Spleen (tissue), 13 donors: ENCODE measurements at places on chromosomes 7 and 10. TPM values are rescaled to one million over a fixed set of nuclear protein-coding genes. Genes with fewer than 3 reads are reported as not detected.

DEPP1 gene
- total RNA-seq: 49.6 TPM

COL17A1 gene
- total RNA-seq: 1.8 TPM

DNA sequence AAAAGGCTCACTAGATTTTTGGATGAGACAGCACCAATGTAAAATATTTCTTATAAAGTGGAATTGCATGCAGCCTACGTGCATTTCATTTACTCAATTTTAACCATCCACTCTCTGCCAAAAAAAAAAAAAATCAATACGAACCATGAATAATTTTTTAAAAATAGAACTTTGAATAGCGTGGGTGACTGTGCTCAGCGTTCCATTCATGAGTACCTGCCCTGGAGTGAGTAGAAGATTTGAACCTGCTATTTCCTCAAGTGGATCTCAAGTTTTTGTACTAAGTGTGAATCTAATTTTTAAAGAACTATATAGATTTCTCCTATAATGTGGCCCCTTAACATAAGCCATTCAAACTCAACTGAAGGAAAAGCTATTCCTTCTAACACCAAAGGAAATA is 105.3 kb downstream of the ARHGAP12 start:
- no peak for DNase-seq

DNA sequence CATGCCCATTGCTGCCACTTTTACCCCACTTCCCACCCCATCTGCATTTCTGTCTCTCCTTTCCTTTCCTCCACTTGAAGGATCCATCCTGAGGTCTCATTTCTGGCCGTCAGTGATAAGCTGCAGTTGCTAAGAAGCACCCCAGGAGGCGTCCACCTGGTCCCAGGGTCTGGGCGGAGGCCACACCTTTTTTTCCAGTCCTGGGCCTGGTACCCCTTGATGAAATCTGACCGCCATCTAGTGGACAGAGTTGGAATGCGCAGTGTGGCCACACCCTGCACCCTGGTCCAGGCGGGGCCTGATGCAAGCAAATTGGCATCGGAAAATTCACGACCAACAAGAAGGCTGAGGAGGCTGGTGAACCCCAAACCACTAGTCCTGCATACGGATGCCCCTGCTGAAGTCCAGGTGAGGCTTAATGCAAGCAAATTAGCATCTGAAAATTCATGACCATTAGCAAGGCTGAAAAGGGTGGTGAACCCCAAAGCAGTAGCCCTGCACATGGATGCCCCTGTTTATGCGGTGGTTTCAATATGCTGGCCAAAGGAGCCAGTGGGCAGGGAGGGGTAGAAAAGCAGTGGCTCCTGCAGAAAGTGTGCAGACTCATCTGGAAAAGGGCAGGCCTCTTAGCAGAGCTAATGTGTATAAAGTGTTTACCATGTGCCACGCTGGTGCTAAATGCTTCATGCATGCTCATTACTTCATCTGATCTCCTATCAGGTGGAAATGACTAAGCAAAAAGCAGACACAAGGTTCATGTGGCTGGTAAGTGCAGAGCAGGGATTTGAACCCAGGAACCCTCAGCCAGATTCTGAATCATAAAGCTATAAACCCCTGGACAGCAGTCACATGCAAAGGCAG is 43.2 kb downstream of the GPAM start:
- DNase-seq: peak; percentile 84

DNA sequence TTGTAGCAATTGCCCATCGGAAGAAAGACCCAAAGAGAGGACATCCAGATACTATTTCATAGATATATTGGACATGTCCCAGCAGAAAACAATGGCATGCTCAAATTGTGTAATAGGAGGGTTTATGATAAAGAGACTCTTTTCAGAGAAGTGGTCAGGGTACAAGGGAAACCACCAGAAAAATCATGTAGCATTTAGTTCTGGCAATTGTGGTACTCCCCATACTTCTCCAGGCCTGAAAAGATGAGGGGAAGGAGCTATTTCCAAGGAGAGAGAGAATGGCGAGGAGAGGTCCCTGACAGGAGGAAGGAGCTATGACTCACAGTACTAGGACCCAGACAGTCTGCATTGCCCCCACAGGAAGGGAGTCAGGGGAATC is 68.4 kb upstream of the ADO start:
- no peak for DNase-seq

GRCh38 chr7:74010407-74010806 is 17.6 kb upstream of the ELN start:
- no peak for DNase-seq

DNA sequence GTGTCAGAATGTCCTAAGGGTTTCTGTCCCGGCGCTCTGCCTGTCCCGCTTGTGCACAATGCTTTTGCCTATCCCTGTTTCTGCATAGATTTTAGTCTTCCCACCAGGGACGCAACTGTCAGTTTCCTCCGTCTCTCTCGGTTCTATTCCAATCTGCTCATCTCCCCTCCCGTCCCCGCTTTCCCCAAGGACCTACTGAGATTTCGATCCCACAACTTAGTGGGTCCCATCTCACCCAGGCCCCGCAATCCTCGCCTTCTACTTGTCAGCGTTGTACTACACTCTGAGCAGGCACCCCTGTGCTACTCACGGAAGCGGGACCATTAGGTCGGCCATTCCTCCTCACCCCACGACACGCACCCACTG is 519 bp upstream of the ZNF655 start:
- no peak for DNase-seq

DNA sequence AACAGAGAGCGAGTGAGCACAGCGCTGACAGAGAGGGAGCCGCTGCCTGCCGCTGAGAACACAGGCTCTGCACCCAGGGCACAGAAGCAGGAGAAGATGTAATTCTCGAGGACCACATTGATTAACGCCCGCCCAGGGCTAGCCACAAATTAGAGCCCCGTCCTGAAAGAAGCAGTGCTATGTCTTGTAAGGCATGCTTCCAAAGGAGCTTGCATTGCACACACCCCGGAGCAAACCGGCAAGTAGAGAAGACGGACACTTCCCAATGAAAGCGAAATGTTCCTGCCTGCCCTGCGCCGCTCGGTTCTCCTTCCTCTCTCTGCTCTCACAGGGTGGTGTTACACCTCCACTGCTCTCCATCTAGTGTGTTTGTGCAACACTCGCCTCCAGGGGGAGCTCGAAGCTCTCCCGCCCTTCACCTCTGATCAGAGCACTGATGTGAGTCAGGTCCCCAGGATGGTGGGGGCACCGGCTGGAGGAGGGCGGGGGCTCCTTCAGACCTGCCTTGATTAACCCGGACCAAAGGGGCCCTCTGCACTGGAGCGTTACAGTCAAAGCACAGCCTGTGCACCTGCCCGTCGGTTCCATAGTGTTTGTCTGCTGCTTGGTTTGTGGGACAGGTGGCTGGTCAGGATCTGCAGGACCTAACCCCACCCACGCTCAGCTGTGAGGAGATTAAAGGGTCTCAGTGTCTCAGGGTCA is 316.5 kb downstream of the ADARB2 start:
- peak; percentile 91 for DNase-seq

DNA sequence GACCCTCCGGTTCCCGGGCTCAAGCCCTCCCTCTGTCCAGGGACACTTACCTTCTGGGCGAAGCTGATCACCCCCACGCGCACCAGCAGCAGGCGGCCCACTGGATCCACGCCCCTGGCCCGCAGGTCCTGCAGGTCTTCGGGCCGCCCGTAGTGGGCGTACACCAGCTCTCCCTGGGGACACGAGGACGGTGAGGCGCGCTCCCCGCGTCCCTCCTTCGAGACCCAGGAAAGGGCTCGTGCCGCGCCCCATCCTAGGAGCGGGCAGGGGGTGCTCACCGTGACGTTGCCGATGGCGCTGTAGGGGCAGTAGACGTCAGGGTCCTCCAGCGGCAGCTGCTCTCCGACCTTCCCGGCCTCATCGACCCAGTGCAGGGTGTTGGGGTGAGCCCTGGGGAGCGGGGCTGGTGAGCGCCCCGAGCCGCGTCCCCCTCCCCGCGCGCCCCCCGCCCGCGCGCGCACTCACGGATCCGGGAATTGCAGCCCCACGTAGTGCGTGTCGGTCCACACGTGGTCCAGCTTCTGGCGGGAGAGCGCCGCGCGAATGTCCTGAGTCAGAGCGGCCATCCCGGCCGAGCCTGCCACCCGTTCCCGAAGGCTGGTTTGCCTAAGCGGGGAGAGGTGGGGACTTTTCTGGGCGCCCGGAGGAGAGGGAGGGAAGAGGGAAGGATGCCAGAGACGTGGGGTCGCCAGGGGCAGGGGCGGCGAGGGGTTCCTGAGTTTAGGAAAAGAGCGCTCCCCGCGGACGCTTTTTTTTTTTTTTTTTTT is 8.2 kb downstream of the TFR2 start:
- peak; percentile 88 for DNase-seq

- no peak for DNase-seq
These were observed 9.9 kb downstream of the PHTF2 start for GRCh38 chr7:77808517-77808916.

DNA sequence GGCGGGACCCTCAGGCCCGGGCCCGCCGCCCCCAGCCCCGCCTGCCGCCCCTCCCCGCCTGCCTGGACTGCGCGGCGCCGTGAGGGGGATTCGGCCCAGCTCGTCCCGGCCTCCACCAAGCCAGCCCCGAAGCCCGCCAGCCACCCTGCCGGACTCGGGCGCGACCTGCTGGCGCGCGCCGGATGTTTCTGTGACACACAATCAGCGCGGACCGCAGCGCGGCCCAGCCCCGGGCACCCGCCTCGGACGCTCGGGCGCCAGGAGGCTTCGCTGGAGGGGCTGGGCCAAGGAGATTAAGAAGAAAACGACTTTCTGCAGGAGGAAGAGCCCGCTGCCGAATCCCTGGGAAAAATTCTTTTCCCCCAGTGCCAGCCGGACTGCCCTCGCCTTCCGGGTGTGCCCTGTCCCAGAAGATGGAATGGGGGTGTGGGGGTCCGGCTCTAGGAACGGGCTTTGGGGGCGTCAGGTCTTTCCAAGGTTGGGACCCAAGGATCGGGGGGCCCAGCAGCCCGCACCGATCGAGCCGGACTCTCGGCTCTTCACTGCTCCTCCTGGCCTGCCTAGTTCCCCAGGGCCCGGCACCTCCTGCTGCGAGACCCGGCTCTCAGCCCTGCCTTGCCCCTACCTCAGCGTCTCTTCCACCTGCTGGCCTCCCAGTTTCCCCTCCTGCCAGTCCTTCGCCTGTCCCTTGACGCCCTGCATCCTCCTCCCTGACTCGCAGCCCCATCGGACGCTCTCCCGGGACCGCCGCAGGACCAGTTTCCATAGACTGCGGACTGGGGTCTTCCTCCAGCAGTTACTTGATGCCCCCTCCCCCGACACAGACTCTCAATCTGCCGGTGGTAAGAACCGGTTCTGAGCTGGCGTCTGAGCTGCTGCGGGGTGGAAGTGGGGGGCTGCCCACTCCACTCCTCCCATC is 82.7 kb downstream of the PAX2 start:
- DNase-seq: peak; percentile 85

DNA sequence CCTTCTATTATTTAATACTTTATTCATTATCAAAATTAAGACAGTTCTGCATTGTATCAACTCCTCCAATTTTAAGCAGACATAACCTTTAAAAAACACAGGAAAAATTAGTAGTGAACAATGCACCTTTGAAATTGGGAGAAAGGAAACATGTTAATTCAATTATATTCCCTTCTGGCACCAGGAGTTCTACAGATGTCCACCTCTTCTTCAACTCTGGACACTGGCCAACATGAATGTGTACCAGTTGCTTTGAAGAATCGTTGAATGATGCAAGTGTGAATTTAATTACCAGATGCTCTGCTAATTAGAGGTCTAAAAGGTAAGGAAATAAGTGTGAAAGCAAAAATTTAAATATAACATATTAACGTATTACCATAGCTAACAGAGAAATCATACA is 206.7 kb upstream of the IGFBP3 start:
- DNase-seq: no peak

DNA sequence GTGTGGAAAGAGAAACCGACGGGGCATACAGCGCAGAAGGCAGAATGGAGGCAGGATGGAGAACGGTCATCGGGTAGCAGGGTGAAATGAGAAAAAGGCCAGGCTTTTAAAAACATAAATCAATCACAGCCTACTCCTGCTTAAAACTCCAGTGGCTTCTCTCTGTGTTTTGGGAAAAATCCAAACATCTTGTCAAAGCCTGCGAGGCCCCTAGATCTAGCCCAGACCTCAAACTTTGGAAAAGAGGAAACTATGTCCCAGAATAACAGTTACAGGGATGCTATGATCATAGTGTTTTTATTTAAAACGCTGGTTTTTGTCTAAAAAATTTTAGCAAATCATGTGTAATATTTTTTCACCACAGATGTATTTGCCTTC is 41.1 kb downstream of the PPP1R3C start:
- no peak for DNase-seq

GRCh38 chr7:74018246-74018895 is 9.6 kb upstream of the ELN start:
- no peak for DNase-seq

DNA sequence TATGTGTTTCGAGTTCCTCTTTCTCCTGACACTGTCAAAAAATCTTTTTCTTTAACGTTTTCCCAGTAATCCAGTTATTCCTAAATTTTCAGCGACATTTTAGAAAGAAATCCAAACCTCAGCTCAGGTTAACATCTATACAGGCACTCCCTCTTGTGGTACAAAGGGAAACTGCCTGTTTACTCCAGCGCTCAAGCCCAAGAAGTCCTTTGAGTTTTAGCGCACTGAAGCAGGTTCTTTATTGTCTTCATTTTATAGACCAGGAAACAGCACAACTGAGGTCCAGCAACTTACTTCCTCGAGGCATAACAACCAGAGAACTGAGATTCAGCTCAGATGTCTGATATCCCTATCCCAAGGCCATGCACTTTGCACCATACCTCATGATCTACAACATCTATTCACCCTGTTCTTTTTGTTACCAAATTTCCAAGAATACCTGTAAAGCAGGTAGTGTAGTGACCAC is 287.2 kb upstream of the MKLN1 start:
- DNase-seq: no peak

- no peak for DNase-seq
These were observed 284.7 kb upstream of the SHH start for GRCh38 chr7:156096771-156097538.

- DNase-seq: no peak
These were observed 70.2 kb downstream of the LRGUK start for GRCh38 chr7:134197345-134197744.

GRCh38 chr7:13551503-13551902 is 438.0 kb downstream of the ETV1 start:
- no peak for DNase-seq

DNA sequence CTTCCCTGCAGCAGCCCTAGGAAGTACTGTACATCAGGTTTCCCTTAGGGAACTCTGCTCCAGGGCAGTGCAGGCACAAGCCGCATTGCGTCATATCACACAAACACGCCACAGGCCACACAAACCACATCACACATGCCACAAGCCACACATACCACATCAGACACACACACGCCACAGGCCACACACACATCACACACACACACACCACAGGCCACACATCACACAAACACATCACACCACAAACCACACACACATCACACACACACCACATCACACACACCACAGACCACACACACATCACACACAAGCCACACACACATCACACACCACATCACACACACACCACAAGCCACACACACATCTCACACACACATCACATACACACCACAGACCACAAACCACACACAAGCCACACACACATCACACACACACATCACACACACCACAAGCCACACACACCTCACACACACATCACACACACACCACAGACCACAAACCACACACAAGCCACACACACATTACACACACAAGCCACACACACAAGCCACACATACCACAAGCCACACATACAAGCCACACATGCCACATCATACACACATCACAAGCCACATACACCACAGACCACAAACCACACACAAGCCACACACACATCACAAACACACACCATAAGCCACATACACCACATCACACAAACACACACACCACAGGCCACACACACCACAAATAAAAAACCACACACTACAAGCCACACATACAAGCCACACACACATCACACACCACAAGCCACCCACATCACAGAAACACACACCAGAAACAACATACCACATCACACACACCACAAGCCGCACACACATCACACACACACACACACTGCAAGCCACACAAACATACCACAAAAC is 53.4 kb downstream of the TMEM209 start:
- DNase-seq: no peak
